ENCODE measurements at places on chromosomes 13 and 19. TPM values are rescaled to one million over a fixed set of nuclear protein-coding genes. Genes with fewer than 3 reads are reported as not detected.
A peak's percentile ranks its signal among the peaks of the same experiment; 100 is the strongest.

Gene MYBPC2
- not detected for total RNA-seq

Gene ZNF540
- 2.6 TPM for total RNA-seq

Gene TNFSF9
- not detected for total RNA-seq

- no peak for DNase-seq
Observed at GRCh38 chr13:73390100-73390499, 331.3 kb downstream of the KLF5 start.

DNA sequence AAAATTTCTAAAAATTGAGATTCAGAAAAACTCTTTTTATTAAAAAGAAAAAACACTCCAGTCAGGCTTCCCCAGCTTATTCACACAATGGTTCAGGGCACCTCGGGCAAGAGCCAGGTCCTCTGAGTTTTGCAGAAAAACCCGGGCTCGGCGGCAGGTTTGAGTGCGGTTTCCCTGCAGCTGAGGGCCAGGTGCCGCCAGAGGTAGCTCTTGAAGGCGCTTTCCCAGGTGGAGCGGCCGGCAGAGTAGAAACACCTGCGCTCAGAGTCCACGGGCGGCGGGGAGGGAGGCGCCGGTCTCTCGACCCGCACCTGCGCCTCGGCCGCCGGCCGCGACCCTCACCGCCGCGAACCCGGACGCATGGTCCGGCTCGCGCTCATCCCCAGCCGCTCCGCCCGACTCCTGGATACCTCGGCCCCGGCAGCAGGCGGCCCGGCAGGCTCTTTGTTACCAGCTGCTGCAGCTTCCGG is 444 bp downstream of the PROSER1 start:
- DNase-seq, result no peak

DNA sequence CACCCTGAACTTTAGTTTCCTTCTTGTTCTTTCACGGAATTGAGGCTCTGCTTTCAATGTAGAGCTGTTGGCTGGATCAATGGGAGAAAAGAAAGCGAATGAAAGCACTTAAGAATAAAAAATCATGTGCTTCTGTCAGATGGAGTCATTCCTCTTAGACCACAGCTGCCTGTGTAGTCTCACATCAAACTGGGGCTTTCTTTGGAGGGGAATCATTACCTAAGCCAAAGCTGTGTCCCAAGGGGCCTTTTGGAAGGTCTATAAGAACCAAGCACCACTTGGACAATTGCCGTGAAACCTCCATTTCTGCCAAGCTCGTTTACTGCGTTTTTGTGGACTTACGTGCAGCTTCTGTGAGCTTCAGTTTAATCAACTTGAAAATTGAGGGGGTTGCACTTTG is 44.2 kb upstream of the RNF113B start:
- DNase-seq, result no peak

- no peak for DNase-seq
Observed at GRCh38 chr19:45171211-45171623, 6.8 kb downstream of the TRAPPC6A start.

GRCh38 chr13:20161275-20161950 is 561 bp upstream of the GJA3 start:
- DNase-seq, result peak; percentile 42

GRCh38 chr19:1853295-1854038 is 5.2 kb upstream of the REXO1 start:
- DNase-seq, result peak; percentile 84

DNA sequence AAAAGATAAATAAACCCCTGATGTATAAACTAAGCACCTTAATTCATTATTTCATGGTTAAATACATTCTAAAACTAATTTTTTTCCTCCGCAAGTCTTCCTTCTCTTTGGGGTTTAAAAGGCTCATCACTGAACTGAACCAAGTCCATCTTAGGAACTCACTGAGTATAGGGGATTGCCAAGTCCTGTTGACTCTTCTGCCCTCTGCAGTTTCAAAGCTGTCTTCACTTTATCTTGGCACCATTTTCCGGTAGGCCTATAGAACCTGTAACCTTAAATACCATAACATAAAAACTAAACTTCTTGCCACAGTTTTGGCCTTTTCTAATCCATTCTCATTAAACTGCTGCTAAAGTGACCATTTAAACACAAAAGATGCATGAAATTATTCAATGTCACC is 66.5 kb upstream of the USPL1 start:
- no peak for DNase-seq

GRCh38 chr19:39953915-39954314 is 17.1 kb upstream of the PSMC4 start:
- no peak for DNase-seq

- DNase-seq, result no peak
Observed at GRCh38 chr13:29482504-29482903, 113.0 kb downstream of the SLC7A1 start.

GRCh38 chr19:48963371-48964204 is 1.5 kb upstream of the FTL start:
- DNase-seq, result peak; percentile 88

All from right atrium auricular region (tissue), 2 donors.